Sigmoid colon (tissue), 7 donors: ENCODE measurements at places on chromosomes 12 and 14. TPM values are rescaled to one million over a fixed set of nuclear protein-coding genes. Genes with fewer than 3 reads are reported as not detected.

Gene MANSC4
- total RNA-seq, result not detected

Gene CD27
- total RNA-seq, result 0.81 TPM

DNA sequence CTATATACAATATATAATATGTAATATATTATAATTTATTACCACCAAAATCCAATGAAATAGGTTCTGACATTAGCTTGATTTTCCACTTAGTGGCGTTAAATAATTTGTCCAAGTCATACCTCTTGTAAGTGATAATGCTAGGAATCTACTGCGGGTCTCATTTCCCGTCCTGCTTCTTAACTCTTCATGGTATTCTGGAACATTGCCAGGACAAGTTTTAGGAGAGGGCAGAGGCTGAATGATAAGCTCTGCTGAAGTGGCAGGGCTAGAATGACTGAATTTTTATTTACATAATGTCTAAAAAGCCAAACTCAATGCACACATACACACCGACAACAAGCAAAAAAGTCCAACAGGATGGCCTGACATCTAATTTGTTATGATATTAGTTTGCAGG lies 70.4 kb upstream of the PTPRQ start:
- DNase-seq, result no peak
- no peaks in the 10 kb centered on the region for H3K4me1 ChIP-seq
- no peak overlapping the region for H3K4me3 ChIP-seq
- H3K27me3 ChIP-seq, result no peaks in the 10 kb centered on the region

DNA sequence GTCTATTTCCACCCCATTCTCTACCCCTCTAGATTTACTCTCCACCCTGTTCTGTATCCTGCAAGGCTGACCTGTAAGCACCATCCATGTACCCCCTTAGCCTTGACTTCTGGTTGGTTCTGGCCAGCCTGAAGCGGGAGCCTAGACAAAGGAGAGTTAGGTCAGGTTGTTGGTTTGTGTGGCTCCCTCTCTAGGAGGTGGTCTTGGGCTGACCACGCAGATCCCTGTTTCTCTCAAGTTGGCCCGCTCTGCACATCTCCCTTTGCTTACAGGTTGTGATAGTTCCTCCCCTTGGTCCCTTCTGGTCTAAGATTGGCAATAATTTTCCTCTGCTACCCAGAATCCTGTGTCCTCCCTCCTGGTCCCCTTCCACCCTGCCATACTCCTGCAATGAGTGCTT lies 38.3 kb upstream of the RBM19 start:
- H3K36me3 ChIP-seq, result no peaks in the 10 kb centered on the region
- no peaks in the 10 kb centered on the region for H3K4me1 ChIP-seq
- H3K27me3 ChIP-seq, result peaks cover 34% of the 10 kb centered on the region
- DNase-seq, result no peak

Gene NGB
- total RNA-seq, result 9.5 TPM

DNA sequence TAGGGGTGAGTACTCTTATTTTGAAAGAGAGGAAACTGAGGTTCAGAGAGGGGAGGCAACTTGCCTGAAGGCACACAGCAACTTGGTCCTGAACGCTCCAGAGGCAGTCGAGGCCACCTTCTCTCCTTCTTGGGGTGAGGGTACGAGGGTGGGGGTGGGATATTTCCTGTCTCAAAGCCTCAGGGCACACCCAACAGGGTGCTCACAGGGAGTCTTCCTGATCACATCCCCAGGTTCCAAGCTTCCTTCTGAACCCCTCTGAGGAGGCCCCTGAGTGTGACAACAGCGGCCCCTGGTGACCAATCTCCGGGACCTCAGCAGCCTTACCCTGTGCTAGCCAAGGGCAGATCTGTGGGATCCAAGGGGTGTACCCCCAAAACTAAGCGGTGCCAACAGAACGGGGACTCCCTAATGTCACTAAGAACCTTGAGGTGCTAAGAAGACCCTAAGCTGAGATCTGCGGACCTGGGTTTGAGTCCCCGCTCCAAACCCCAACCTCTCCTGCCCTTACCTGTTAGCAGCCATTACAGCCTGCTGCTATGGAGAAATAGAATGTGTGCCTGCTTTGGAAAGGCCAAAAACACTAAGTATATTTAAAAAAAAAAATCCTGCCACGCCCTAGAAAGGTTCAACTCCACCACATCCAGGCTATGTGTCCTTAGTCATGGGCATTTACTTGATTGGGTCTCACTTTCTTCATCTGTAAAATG lies 57.9 kb downstream of the TRPV4 start:
- H3K27me3 ChIP-seq, result no peaks in the 10 kb centered on the region
- H3K27ac ChIP-seq, result no peak overlapping the region
- no peaks in the 10 kb centered on the region for H3K36me3 ChIP-seq
- H3K4me3 ChIP-seq, result no peak overlapping the region
- peak; percentile 87 for DNase-seq

Gene HELB
- 3.2 TPM for total RNA-seq

Gene KRT74
- not detected for total RNA-seq

DNA sequence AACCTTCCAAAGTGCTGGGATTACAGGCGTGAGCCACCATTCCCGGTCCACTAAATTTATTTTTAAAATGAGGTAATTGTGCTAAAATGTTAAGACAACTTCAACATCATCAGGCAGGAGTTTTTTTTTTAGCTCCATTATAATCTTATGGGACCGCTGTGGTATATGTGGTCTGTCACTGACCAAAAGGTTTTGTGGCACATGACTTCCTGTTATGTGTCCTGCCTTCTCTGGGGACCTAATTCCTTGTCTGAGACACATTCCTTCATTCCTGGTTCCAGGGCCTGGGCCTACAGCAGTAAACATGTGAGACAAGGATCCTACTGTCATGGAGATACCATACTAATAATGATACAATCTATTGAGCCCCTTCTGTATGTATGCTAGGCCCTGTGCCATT lies 4.9 kb downstream of the TEX52 start:
- H3K27me3 ChIP-seq, result no peaks in the 10 kb centered on the region
- H3K27ac ChIP-seq, result no peak overlapping the region
- no peak overlapping the region for H3K4me3 ChIP-seq
- DNase-seq, result no peak
- H3K36me3 ChIP-seq, result no peaks in the 10 kb centered on the region

DNA sequence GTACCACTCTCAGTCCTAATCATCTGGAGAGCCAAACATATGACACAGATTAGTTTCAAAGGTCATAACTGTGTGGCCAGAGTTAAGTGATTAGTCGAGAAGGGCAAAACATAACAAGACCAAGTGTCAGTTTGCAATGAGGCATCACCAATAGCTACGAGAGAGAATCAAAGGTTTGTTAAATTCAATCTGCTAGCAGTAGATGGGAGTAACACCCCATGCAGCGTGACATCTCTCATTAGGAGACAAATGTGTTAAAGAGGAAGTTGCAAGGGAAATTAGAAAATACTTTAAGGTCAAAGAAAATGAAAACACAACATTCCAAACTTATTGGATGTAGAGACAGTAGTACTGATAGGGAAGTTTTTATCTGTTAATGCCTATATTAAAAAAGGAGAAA lies 135.7 kb upstream of the SYT10 start:
- H3K36me3 ChIP-seq, result no peaks in the 10 kb centered on the region
- DNase-seq, result no peak

- peaks cover 11% of the 10 kb centered on the region for H3K4me1 ChIP-seq
- H3K27ac ChIP-seq, result no peak overlapping the region
- no peaks in the 10 kb centered on the region for H3K36me3 ChIP-seq
- DNase-seq, result peak; percentile 37
- H3K27me3 ChIP-seq, result no peaks in the 10 kb centered on the region
Measured at GRCh38 chr14:72715850-72716228, 178.1 kb downstream of the DPF3 start.

DNA sequence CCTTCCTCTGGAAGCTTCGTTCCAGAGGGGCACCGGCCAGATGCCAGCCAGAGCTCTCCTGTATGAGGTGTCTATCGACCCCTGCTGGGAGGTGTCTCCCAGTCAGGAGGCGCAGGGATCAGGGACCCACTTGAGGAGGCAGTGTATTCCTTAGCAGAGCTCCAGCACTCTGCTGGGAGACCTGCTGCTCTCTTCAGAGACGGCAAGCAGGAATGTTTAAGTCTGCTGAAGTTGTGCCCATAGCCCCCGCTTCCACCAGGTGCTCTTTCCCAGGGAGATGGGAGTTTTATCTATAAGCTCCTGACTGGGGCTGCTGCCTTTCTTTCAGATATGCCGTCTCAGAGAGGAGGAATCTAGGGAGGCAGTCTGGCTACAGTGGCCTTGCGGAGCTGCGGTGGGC lies 22.2 kb upstream of the NAV3 start:
- H3K4me3 ChIP-seq, result no peak overlapping the region
- H3K36me3 ChIP-seq, result no peaks in the 10 kb centered on the region
- H3K27me3 ChIP-seq, result no peaks in the 10 kb centered on the region
- no peaks in the 10 kb centered on the region for H3K4me1 ChIP-seq
- peak; percentile 35 for DNase-seq
- H3K27ac ChIP-seq, result no peak overlapping the region

DNA sequence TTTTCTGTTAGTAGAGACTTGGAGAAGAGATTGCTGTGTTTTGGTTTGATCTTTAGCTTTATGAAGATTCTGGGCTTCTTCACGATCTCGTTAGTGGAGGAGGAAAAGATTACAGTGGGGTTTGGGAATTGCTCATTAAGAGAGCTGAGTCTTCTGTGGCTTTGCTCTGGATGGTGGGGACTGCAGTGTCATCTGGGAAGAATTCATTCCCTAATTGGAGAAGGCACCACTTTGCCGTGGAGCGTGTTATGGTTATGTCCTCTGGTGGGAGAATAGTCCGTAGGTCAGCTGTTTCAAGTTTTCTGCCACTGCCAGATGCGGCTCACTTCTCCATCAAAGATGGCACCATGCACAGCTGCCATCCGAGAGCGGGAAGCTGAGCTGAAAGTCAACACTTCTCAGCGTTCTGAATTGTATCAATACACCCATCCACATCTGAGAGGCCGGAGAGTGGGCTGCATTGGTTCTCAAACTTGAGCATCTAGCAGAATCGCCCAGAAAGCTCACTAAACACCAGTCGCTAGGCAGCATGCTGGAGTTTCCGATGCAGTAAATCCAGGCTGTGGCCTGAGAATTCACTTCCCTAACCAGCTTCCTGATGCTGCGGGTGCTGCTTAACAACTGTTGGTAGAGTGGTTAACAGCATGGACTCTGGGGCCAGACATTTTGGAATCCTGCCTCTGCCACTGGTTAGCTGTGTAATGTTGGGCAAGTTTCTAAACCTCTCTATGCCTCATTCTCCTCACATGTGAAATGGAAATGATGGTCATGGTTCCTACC lies 117.8 kb downstream of the PLXNC1 start:
- H3K4me1 ChIP-seq, result peaks cover 17% of the 10 kb centered on the region
- no peak overlapping the region for H3K4me3 ChIP-seq

GRCh38 chr14:48725051-48725734 lies 861.0 kb downstream of the RPS29 start:
- H3K27ac ChIP-seq, result no peak overlapping the region
- no peak for DNase-seq

GRCh38 chr12:67220065-67220464 lies 49.1 kb upstream of the CAND1 start:
- no peaks in the 10 kb centered on the region for H3K36me3 ChIP-seq
- no peak overlapping the region for H3K4me3 ChIP-seq
- H3K4me1 ChIP-seq, result no peaks in the 10 kb centered on the region

DNA sequence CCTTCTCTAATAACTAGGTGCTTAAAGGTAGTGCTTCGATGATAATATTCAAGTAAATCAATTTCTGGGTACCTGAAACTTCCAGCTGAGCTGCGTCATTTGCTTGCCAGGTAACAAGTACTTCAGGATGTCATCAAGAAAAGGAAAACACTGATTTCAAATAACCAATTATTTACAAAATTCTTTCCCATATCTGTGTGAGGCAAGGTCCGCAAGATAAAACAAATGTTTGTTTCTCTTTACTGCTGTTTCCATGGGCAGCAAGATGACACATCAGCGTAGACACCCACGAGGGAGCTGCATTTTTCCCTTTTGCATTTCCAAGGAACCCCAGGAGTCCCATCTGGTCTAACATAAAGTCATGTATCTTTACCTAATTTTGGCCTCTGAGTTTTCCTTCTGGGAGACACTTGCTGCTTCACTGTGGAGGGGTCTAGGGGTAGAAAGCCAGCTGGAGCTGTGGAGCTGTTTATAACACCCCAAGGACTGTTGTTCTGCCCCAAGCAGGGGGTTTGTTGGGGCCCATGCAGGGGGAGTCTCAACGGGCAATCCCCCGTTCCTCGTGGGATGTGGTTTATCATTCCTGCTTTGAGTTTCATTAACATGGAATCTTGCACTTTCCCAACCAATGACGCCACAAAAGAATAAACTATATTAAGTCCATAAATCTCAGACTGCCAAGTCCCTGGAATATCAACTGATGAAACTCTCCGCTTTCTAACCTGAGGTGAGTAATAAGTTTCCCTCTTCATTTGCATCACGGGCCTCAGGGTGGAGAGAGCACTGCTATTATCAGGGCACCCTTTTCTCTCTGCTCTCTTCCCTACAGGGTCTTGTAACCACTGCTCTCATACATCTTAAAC lies 112.8 kb upstream of the PELI2 start:
- no peaks in the 10 kb centered on the region for H3K27me3 ChIP-seq
- H3K36me3 ChIP-seq, result no peaks in the 10 kb centered on the region
- no peak for DNase-seq
- H3K27ac ChIP-seq, result peak overlapping the region; percentile 28

Gene ADCY4
- 8.1 TPM for total RNA-seq

DNA sequence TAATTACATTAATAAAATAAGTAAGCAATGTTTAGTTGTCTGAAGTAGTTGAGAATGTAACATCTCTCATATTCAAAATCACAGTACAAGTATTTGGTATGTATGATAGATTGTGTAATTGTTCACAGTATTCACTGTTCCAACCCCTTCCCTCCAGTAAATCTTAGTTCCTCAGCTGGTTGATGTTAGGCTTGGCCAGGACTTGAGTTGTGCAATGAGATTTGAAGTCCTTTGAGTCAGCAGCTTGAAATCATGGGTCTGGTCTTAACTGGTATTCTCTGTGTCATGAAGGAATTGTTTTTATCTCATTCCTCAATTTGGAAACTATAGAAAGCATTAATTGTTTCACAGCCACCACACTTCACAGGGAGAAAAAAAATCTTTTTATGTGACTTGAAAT lies 477.1 kb downstream of the FSCB start:
- no peaks in the 10 kb centered on the region for H3K36me3 ChIP-seq
- no peaks in the 10 kb centered on the region for H3K4me1 ChIP-seq
- DNase-seq, result no peak
- no peaks in the 10 kb centered on the region for H3K27me3 ChIP-seq
- no peak overlapping the region for H3K27ac ChIP-seq
- H3K4me3 ChIP-seq, result no peak overlapping the region
